ENCODE measurements at places on chromosomes 2 and 18.
A peak's percentile ranks its signal among the peaks of the same experiment; 100 is the strongest.

DNA sequence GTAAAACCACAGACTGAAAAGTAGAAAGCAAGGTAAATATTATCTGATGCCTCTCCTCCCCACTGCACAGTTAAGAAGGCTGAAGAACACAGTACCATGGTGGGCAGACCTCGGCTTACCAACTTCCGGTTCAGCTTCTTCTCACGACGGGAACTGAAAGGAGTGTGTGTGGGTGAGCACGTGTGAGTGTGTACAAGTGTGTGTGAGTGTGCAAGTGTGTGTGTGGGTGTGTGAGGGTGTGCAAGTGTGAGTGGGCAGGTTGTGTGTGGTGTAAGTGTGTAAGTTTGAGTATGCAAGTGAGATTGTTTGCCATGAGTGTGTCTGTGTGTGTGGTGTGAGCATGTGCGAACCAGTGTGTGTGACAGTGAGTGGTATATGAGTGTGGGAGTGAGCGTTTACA is 103.5 kb downstream of the ADD2 start:
- DNase-seq, result no peak

GRCh38 chr2:158647436-158648231 is 147.5 kb upstream of the DAPL1 start:
- DNase-seq, result no peak

- peak; percentile 22 for DNase-seq
Measured at GRCh38 chr2:32289165-32289999, 11.7 kb downstream of the YIPF4 start.

- DNase-seq, result no peak
Measured at GRCh38 chr2:174752403-174753037, 11.8 kb downstream of the CHRNA1 start.

GRCh38 chr2:107591561-107592279 is 235.0 kb upstream of the RGPD4 start:
- DNase-seq, result no peak

- peak; percentile 74 for DNase-seq
Measured at GRCh38 chr2:21330786-21331391, 207.1 kb downstream of the TDRD15 start.

DNA sequence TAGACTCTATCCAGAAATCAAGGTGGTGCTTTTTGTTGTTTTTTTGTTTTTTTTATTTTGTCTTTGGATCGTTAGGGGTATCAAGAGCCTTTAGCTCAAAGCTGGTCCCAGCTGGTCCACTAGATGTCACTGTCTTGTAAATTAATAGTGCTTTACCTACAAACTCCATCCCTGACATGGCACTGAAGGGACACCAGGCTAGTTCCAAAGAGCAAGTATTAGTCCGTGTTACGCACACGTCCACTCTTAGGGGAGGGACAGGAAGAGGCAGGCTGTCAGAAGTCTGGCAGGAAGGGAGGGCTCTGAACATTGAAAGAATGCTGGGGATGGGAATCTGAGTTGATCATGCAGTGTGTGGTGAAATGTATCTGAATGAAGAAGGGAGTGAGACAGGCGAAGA is 85.9 kb upstream of the CCBE1 start:
- peak; percentile 63 for DNase-seq

- peak; percentile 93 for DNase-seq
Measured at GRCh38 chr2:15561574-15562344, 625 bp upstream of the NBAS start.

- DNase-seq, result no peak
Measured at GRCh38 chr2:42918041-42918440, 125.7 kb upstream of the HAAO start.

DNA sequence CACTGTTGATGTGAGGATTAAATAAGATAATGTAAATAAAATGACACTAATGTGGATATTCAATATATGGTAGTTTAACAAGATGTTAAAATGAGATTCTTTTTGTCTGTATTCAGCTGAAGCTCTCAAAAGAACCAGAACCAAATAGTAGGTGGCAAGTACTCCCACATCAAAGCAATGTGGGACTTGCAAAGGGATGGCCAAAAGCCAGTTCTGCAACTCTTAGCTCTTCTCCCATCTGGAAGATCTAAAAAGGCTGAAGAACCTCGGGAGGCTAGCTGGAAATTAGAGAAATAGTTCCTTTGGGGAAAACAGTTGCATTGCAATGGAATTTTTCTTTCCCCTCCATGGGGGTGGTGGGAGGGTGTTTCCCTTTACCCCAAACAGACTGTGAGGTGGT is 48.7 kb downstream of the FBXO48 start:
- no peak for DNase-seq

- no peak for DNase-seq
Measured at GRCh38 chr2:224271617-224272236, 130.2 kb downstream of the FAM124B start.

- no peak for DNase-seq
Measured at GRCh38 chr2:45258311-45258710, 249.1 kb upstream of the SIX2 start.

GRCh38 chr2:10036095-10036884 is 7.1 kb upstream of the KLF11 start:
- DNase-seq, result no peak

DNA sequence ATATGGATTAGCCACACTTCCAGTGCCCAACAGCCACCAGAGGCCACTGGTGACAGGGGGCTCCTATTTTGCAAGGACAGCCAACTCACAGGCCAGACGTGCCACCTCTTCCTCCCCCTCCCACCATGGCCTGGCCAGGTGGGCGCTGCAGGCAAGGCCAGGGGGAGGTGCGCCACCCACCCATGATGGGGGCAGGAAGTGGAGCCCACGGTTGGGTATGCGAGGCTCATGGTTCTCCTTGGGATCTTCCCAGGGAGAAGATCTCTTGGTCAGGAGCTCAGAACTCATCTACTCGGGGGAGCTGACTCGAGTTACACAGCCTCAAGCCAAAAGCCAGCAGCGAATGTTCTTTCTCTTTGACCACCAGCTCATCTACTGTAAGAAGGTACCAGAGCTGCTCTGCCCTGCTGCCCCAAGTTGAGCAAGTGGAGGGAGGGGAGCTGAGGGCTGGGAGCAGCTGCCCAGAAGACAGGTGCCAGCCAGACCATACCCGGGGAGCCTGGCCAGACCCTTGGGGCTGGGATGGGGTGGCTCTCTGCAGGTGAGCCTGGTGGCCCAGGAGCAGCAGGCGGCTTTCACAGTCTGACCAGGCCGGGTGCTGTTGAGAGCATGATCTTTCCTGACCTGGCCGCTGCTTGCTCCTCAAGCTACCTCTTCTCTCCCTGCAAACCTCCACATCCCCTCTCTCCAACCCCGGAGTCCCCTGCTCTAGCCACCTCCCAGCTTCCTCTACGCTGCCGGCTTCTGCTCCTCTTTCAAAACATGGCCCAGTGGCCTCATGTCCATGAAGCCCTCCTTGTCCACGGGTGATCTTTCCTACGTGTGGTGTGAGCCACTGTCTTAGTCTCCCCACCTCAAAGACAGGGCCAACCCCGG is 49.8 kb downstream of the FAM168B start:
- no peak for DNase-seq

- DNase-seq, result no peak
Measured at GRCh38 chr18:32200766-32201165, 10.9 kb downstream of the MEP1B start.

GRCh38 chr2:62045017-62045543 is 139.6 kb downstream of the COMMD1 start:
- no peak for DNase-seq

DNA sequence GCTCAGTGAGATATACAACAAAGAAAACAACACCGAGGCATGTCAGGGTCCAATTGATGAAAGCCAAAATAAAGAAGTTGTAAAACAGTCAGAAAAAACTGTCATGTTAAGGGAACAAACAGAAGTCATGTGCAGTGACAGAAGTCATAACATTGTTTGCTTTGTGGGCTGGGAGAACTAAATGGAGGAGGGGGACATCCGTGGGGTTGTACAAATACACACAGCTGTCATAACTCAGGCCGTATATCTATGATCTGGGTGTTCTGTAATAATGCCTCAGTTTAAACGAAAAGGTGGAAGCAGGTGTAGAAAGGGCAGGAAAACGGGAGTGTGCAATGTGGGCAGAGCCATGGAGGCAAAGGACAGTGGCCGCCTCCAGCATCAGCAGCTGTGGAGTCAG is 27.3 kb downstream of the TIMM21 start:
- DNase-seq, result no peak

- DNase-seq, result peak; percentile 29
Measured at GRCh38 chr2:39403311-39403710, 33.8 kb downstream of the MAP4K3 start.

GRCh38 chr2:27627963-27628766 is 647 bp downstream of the CCDC121 start:
- peak; percentile 37 for DNase-seq

DNA sequence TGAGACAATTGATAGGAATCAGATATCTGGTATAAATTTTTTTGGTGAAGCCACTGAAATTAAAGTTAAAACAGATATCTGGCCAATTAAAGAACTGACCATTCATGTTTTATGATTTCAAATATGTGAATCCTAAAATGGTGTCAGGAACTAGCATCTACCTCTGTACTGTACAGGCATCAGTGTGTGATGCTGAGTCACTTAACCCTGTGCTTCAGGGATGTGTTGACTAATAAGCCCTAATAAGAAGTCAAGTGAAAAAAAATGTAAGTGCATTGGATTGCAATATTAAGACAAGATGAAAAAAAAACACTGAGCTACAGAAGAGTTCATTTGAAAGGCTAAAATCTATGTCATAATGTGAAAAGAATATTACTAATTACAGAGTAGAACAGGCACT is 9.1 kb upstream of the UNC80 start:
- DNase-seq, result no peak

DNA sequence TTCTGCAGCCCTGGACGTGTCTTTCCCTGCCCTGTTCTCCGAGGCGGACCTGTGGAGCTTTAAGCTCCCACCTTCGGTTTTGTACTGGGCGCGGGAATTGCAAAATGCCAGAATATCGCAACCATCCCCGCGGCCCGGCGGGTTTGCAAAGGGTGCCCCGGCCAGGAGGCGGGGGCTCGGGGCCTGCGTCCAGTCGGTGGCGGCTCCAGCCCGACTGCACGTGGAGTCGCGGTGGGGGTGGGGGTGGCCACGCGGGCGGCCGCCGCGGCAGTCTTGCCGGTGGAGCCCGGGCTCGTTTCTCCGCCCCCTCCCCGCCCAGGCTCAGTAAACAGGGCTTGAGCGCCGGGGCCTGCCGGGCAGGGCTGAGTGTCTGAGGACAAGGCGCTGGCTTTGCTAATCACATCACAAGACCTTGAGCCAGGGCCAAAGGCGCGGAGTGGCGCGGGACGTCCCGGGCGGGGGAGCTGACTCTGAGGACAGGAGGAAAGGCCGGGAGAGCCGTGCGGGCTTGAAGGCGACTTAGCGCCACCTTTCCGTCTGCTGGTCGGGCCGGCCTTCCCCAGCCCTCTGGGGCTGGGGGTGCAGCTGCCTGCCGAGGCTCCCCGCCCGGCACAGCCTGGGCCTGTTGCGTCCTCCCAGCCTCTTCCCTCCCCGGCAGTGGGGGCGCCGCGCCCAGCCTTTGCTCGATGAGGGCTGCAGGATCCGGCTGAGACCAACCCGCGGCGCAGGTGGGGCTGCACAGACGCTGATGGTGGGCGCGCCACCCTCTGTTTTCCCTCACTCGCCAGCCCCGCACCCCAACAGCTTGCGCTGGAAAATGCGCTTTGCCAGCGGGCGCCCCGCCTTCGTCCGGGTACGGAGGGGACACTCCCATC is 786 bp upstream of the ZFP36L2 start:
- peak; percentile 92 for DNase-seq

GRCh38 chr18:8139891-8140406 is 469.3 kb upstream of the RAB12 start:
- DNase-seq, result no peak

DNA sequence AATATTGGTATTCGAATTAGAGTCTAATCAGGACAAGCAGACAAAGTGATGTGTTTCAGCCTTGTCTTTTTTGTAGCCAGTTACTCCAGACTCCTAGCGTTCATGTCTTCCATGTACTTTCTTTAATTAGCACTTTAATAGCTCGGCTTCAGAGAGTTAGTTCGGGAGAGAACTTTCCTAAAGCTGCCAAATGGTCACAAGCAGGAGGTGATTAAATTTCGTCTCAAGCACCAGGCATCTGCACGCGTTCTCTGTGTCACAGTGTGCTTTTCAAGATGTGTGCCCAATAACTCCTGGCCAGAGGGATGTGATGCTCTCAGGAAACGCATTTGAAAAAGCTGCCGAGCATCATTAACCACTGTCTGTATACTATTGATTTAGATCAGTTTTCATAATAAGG is 790.8 kb downstream of the SOCS6 start:
- DNase-seq, result no peak
